ENCODE measurements at places on chromosomes 3 and 15.
A peak's percentile ranks its signal among the peaks of the same experiment; 100 is the strongest.

DNA sequence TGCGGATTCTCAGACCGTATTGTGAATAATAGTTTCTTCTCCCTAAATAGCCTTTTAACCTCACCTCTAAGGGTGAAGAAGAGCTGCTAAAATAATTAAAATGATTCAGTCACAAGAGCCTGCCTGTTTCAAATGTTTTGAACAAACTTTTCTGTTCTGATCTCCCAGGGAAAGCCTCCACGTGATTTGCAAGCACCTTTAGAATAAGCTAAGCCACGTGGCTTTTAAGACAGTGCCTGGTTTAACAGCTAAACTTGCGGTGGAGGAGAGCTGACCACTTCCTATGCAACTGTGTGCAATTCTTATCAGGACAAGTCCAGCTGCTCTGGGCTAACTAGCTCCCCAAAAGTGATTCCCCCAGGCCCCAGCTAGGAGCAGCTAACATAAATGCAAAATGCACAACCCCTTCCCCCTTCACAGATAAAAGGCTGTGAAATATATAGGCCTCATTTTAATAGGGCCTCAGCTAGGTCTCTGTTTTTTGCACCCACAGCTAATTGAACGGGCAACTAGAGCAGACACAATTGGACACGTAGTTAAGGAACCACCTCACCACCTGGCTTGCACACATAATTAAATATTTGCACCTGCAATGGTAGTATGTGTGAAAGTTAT lies 401.2 kb upstream of the NR2F2 start:
- DNase-seq = no peak

GRCh38 chr15:51224428-51224827 lies 114.0 kb downstream of the CYP19A1 start:
- DNase-seq = no peak

DNA sequence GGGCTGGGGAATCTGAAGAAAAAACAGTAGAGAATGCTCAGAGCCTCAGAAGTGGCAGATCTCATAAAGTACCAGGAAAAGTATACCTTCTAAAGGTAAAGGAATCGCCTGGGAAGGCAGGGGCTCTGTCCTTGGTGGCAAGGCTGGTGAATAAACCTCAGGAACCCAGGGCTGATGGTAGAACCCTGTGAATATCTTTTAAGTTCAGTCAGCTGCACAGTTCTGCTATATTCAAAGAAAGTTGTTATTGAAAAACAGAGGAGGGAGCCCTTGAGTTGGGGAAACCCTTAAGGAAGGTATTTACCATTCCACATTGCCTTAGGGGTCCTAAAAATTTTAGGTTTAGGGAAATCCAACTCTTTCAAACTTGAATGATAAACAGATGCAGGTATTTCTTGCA lies 31.2 kb downstream of the ZPLD1 start:
- DNase-seq = no peak

GRCh38 chr3:167732313-167733065 lies 2.2 kb downstream of the PDCD10 start:
- no peak for DNase-seq

- DNase-seq = no peak
Measured at GRCh38 chr15:88995449-88995848, 82.3 kb upstream of the MFGE8 start.

- no peak for DNase-seq
Measured at GRCh38 chr3:37463163-37463562, 288.8 kb upstream of the LRRFIP2 start.

DNA sequence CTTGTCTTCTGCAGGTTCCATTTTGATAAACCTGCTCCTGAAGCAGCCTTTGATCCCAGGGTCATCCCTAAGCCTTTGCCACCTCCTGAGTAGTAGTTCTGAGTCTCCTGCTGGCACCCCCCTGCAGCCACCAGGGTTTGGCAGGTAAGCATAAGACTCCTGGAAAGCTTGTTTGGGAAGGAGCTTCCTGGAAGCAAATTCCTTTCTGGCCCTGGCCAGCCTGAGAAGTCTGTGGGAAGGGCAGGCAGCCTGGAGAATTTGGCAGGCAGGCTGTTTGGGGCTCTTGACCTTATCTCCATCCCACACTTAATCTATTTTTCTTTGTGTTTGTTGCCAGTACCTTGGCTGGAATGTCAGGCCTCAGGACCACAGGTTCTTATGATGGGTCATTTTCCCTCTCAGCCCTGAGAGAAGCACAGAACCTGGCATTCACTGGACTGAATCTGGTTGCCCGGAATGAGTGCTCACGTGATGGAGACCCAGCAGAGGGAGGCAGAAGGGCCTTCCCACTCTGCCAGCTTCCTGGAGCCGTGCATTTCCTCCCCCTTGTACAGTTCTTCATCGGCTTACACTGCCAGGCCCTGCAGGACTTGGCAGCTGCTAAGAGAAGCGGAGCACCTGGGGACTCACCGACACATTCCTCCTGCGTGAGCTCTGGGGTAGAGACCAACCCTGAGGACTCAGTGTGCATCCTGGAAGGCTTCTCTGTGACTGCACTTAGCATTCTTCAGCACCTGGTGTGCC lies 13.4 kb downstream of the ATRIP start:
- DNase-seq = no peak

DNA sequence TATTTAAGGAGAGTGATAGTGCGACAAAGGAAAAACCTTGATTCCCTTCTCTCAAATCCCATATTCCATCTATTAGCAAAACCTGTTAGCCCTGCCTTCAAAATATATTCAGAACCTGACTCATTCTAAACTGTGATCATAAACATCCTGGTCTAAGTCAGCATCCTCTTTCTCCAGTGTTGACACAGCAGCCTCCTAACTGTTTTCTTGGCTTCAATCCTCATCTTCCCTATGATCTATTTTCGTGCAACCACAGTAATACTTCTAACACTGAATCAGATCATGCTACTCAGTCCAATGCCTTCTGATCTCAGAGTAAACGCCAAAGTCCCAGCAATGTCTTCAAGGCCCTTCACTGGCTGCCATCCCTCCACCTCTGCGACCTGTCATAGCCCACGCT lies 785.1 kb downstream of the EDEM1 start:
- DNase-seq = no peak

DNA sequence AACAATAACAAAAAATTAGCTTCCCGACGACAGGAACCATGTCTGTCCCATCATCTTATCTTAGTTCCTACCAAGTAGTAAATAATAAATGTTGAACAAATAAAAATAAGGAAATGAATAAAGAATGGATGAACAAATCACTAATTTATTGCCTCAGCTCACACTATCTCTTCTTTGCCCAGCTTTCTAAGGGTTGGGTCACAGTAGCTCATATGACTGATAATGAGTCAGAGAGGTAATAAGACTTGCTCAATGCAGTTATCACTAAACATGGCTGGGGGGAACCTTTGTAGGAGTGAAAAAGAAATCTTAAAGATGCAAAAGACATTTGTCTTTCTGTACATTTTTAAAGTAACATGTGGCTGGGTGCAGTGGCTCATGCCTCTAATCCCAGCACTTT lies 182.2 kb downstream of the WDR76 start:
- no peak for DNase-seq

DNA sequence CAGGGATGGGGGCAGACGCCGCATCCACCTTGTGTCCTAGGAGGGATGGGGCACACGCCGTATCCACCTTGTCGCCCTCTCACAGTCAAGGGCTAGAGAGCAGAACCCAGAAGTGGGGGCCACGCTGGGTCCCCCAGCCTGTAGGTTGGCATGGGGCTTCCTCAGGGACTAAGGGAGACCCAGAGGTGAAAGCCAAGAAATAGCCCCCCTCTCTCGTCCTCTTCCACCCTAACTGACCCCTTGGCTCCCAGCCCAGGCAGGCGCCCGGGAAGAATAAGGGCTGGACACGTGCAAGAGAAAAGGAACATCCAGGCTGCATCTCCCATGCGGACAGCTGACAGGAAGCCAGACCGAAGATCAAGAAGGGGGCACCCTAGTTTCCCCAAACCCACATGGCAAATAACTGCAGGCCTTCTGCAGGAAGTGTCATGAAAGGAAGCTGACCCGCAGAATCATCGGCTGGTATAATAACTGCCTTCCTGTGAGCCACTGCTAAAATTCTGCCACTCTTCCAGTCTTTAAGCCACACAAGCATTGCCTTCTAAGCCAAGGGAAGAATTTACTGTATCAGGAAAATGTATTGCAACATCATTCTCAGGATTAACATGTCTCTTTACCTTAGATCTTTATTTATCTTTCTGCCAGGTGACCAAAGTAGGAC lies 38.5 kb upstream of the TFRC start:
- DNase-seq = no peak

DNA sequence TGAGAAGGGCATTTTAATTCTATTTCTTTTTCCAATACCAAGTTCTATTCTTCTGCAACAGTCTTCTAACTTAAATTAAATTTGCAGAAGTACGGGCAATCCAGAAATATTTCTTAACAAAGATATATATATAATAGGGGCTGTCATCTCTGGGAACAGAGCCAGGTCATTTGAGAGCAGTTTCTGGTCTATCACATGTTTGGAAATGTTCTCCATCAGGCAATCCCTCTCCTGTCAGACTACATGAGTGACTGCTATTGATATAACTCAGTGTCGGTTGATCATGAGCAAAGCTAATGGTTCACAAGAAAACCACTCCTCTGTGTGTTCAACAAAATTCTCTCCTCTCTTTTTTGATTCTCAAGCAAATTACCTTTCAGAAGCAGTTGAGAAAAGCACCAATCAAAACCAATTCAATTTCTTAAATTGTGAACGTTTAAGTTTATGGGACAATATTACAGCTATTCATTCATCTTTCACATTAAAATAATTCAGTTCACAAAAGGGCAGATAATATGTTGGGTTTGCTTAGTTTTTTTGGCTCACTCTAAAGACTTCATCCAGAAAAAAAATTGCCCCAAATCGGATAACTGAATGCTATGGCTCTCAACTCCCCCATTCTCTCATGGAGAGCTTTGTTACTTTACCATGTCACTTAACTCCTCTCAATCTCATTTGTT lies 152.9 kb upstream of the TGFBR2 start:
- no peak for DNase-seq

- DNase-seq = no peak
Measured at GRCh38 chr15:51405693-51406523, 64.5 kb downstream of the GLDN start.

DNA sequence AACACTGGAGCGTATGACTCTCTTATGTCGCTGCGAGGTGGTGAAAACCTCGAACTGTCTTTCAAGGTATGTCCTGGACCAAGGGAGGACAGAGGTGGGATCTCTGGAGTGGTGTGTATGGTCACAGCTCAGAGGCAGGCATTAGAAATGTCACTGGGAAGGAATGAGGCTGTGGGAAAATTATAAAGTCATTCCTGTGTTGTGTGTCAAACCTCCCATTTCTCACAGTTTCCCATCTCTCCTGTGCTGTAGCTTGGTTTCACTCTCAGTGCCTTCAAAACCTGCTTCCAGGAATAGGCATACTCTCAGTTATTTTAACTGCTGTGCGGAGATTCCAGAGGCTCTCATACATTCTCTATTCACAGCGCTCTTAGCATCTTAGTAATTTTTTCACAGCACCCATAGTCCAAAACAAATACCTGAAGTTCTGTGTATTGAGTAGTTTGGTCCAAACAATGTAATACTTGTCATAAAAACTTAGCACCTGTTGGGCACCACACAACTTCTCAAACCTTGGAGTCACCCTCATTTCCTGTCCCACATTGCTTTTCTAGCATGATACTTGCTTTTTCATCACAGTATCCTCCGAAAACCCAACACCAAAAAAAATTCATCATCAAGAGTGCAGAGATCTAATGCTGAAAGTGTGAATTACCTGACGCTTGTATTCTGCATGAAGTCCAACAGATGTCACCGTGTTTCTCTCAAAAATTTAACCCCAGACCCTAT lies 36.9 kb downstream of the GALNT15 start:
- DNase-seq = no peak

GRCh38 chr3:76470285-76470684 lies 569.6 kb upstream of the ROBO2 start:
- peak; percentile 65 for DNase-seq

GRCh38 chr3:128906031-128906803 lies 26.8 kb downstream of the ACAD9 start:
- DNase-seq = no peak

DNA sequence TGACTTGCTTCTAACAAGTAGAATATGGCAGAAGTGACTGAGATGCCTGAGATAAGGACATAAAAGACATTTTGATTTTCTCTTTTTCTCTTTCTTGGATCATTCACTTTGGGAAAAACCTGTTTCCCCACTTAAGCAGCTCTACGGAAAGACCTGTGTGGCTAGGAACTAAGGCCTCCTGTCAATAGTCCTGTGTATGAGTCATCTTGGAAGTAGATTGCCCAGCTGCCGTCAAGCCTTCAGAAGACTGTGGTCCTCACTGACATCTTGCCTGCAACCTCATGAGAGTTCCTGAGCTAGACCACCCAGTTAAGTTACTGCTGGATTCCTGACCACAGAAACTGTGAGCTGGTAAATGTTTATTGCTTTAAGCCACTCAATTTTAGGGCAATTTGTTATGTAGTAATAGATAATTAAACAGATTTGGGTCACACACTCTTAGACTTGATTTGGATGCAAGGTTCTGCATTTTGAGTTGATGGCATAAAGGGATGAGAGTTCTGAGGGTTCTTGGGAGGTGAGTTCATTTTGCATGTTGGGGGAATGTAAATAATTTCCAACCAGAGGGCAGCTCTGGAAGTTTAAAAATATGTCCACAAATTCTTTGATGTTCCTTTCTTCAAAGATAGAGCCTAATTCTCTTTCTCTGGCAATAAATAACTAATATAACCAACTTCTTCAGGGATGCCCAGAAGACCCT lies 229.2 kb downstream of the SQOR start:
- DNase-seq = no peak

- DNase-seq = no peak
Measured at GRCh38 chr15:42012241-42012640, 8.6 kb downstream of the PLA2G4E start.

DNA sequence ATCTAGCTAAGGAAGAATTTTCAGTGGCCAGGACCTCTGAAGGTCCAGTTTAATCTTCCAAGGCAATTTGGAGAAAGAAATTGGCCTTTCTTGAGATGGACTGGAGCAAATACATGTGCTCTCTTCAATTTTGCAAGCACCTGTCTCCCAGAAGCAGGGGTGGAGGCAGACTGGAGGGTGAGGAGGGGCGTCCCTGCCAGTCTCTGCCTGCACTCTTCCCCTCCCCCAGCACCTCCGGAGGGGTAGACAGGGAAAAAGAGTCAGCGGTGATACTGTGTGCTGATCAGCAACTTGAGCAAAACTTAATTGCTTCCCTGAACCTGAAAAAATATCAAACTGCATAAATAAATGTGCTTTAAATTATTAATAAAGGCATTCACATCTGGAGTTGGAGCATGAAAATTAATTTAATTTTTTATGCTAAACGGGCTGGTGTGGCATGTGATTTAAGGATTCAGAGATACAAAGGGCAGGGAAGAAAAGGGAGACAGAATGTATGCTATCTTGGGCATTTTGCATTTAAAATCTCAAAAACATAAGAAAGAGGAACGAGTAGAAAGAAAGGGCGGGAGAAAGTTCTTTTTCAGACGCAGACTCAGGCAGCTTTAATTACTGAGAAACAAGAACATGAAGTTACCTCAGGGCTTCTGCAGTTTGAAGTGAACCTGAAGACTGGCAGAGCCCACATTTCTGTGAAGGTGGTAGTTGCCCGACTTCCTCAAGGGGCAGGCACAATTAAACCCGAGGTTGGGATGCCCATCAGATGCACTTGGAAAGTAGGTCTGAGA lies 319.7 kb downstream of the UACA start:
- no peak for DNase-seq

- no peak for DNase-seq
Measured at GRCh38 chr3:104190681-104191080, 1176.0 kb upstream of the ALCAM start.
